ENCODE measurements at places on chromosomes 6 and 20.

DNA sequence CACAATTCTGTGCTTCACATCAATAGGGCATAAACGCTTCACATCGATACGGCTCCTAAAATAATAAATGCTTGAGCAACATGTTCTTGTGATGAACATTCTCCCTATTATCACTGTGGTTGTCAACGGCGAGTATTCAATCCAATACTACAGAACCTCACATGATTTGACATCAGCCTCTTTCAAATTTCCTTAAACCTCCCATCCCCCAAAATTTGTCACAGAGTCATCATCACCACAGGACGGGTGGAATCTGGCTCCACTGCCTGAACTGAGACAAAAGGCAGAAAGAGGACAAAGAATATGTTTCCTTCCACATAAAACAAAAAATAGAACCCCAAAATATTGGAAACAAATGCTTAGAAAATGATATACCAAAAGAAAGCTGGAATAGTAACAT lies 7.3 kb downstream of the THEMIS start:
- DNase-seq = no peak

DNA sequence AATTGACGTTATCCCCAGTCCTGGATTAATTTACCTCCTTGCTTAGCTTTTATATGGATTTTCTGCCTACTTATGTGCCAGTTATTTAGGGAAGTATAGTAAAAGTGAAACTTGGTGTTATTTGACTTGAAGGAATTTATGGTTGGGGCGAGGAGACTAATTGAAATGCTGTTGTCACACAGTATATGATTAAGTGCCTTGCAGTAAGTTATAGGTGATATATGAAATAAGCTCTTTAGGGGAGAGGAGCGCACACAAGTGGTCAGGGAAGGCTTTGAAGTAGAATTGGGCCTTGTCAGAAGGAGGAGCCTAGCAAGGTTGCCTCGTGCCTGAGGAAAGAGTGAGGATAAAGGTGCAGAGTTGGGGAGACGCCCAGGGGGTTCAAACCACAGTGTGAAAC lies 20.5 kb downstream of the NCOA7 start:
- DNase-seq = no peak

- DNase-seq = no peak
Observed at GRCh38 chr6:32843331-32843978, 392 bp downstream of the PSMB8 start.

DNA sequence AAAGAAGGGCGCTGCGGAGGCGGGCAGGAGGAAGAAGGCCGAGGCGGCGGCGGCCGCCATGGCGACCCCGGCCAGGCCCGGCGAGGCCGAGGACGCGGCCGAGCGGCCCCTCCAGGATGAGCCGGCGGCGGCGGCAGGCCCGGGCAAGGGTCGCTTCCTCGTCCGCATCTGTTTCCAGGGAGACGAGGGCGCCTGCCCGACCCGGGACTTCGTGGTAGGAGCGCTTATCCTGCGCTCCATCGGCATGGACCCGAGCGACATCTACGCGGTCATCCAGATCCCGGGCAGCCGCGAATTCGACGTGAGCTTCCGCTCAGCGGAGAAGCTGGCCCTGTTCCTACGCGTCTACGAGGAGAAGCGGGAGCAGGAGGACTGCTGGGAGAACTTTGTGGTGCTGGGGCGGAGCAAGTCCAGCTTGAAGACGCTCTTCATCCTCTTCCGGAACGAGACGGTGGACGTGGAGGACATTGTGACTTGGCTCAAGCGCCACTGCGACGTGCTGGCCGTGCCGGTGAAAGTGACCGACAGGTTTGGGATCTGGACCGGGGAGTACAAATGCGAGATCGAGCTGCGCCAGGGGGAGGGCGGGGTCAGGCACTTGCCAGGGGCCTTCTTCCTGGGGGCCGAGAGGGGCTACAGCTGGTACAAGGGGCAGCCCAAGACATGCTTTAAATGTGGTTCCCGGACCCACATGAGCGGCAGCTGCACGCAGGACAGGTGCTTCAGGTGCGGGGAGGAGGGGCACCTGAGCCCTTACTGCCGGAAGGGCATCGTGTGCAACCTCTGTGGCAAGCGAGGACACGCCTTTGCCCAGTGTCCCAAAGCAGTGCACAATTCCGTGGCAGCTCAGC lies 780 bp downstream of the ZCCHC3 start:
- peak; percentile 58 for DNase-seq

DNA sequence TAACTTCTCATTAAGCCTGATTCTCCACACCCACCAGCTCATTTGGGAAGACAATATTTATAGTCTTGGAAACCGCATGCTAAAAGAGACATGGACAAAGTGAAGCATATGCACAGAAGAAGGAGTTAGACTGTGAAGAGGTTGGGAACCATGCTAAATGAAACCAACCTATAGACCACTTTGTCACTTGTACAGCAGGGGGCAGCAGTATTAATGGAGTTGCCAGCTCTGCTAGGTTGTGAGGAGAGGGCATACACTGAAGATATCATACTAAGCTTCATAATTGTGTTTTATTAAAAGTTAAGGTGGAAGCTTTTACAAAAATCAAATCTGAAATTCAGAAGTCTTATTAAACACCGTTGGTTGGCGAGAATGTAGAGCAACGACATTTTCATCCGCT lies 38.3 kb upstream of the HMGCLL1 start:
- no peak for DNase-seq

GRCh38 chr6:149383371-149383770 lies 16.7 kb upstream of the SUMO4 start:
- no peak for DNase-seq

GRCh38 chr6:168152306-168152963 lies 73.4 kb upstream of the FRMD1 start:
- DNase-seq = no peak

DNA sequence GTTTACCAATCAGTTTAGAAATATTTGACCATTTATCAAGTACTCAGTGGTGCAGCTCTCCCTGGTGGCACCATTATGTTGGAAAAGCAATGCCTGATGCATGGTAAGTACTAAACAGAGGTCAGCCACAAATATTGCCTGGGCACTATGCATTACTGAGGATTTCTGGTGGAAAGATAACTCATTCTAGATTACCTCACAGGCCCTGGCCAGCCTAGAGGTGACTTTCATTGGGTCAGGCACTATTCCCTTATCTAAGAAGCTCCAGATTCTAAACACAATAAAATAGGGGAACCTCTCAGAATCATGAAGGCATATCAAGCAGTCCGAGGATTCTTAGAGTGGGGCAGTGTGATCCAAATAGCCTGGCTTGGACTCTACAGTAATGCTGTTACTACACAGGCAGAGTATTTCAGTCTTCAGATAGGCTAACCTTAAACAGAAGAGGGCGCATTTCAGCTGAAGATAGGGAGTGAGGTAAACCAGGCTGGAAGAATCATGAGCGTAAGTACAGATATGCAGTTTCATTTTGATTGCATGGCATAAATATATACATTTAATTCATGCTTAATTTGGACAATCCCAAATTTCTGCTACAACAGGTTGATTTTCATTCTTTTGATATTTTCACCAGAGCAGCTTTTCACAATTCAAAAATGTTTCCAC lies 12.1 kb downstream of the LGSN start:
- DNase-seq = peak; percentile 19

- peak; percentile 83 for DNase-seq
Observed at GRCh38 chr20:45041464-45042337, 59.2 kb downstream of the KCNS1 start.
